ENCODE measurements at places on chromosomes 4 and X.

DNA sequence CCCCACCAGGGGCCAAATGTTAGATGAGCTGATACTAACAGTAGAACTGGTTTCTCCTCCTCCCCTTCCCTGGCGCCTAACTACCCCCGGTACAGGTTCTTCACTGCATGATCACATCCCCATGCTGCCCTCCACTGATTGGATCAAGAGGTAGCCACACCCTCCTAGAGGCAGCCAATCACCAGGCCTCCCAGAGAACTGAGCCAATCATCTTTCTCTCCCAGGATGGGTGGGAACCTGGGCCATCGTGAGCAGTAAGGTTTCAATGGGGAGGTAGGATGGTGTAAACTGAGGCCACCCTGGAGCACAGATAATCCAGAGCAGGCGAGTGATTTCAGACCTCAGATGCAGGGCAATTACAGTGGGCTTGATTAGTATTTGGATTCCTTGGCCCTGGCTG lies 64.2 kb downstream of the PPP2R2C start:
- DNase-seq = no peak

DNA sequence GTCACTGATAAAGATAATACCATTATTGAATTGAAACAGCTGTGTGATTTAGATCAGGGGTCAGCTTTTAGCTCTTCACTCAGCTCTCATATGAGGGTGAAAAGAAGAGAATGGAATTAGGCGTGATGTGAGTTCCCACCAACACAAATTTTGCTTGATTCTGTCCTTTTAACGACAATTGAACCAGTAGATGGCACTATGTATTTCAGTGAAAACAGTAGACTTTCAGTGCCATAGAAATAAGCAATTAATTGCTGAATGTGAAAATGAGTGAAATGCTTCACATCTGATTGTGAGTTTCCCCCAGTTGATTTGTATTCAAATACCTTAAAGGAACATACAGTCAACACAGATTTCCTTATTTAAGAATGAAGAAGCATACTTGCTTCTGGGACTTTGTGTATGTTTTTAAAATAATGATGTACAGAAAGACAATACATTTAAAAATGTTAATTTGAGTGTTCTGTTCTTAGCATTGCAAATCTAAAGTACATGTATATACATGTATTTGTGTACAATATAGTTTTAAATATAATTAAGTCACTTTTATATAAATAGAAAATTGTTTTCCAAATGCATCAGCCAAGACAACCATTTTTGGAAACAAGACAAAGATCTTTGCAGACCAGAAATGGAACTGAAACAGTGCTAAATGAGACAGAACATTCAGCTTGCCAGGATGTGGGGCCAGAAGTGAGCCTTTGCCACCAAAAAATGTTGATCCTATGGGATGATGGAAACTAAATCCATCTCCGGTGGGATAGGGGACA lies 178.8 kb downstream of the SNCA start:
- DNase-seq = no peak

DNA sequence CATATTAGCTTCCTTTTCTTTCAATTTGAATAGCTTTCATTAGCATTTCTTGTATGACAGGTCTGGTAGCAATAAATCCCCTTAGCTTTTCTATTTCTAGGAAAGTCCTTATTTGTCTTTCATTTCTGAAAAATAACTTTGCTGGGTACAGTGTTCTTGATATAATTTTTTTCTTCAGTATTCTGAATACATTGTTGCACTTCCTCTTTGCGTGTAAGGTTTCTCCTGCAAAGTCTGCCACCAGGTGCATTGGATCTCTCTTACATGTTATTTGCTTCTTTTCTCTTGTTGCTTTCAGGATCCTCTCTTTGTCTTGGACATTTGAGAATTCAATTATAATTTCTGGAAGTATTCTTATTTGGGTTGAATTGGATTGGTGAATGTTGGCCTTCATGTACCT lies 663.7 kb downstream of the GRXCR1 start:
- no peak for DNase-seq

DNA sequence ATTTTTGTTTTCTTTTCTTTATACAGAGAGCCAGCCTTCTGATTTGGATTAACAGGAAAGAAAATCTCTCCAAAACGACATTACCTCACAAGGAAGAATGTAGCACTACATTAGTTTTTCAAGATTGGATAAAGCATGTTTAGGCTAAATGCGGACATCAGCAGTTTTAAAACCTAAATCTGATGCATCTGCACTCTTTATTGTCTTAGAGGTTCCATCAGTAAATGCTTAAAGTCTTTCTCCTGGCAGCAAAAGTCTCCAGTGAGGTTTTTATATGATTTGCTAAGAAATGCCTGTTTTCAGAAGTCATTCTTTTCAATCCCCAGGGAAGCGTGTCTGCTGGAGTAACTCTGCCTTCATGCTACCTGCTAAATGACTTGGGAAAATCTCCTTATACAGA lies 912.9 kb upstream of the INTU start:
- no peak for DNase-seq

GRCh38 chrX:54909941-54910340 lies 10.7 kb upstream of the TRO start:
- DNase-seq = no peak

DNA sequence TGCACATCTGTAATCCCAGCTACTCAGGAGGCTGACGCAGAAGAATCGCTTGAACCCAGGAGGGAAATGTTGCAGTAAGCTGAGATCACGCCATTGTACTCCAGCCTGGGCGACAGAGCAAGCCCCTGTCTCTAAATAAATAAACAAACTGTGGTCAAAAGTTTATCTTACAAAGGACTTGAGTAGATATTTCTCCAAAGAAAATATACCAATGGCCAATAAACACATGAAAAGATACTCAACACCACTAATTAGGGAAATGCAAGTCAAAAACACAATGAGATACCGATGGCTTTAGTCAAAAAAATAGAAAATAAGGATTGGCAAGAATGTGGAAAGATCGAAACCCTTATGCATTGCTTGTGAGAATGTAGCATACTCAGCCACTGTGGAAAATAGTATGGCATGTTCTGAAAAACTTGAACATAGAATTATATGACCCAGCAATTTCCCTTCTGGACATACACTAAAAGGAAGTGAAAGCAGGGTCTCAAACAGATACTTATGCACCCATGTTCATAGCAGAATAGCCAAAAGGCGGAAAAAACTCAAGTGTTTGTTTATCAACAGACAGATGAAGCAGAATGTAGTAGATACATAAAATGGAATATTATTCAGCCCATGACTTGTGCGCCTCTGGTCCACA lies 2.0 kb upstream of the CFAP97 start:
- DNase-seq = no peak

DNA sequence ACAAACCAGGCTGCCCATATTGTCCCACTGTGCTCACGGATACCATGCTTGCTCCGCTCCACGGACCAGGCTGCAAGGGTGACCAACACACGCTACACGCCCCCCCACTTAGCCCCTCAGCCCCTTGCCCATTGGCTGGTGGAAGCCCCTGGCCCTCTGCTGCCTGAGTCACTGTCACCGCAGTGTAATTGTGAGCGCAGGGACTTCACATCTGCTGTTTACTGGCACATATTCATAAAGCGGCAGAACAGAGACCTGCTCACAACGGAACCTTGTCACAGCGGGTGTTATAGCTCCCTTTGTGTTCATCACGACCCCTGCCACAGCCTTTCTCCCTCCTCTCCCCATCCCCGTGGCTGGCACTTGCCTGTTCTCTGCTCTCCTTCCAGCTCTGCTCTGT lies 83.7 kb downstream of the PSAPL1 start:
- no peak for DNase-seq

DNA sequence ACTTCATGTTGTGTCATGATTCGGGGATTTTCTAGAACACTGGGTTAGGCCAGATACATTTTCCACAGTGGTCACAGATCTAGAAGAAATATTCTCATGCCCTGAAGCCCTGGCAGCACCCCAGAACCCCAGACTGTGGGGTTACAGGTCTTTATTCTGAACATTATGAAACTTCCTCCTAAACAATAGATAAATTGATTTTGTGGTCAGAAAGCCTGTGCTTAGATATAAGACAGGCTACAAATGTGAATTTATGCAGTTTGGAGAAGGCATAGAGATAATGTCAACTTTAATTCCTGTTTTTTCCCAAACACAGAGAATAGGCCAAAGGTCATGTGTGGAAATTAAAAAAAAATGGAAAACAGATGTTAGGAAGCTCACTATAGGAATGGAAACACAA lies 492.9 kb downstream of the SPRY1 start:
- no peak for DNase-seq

DNA sequence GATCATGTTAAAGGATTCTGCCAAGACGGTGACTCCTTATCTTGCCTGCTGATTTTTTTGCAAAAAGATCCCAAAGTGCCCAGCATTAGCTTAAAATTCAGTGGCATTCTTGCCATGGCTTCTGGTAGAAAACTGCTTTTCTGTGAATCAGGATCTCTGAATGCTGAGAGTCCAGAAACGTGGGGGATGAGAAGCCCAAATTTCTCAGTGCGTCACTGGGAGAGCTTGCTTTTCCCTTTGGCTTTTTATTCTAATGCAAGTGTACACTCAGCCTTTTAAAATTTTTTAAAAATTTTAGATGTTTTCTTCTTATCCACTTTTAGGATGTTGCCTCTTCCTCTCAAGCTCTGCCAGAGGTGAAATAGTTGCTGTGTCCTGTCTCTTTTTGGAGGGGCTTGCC lies 98.4 kb downstream of the TLL1 start:
- no peak for DNase-seq

DNA sequence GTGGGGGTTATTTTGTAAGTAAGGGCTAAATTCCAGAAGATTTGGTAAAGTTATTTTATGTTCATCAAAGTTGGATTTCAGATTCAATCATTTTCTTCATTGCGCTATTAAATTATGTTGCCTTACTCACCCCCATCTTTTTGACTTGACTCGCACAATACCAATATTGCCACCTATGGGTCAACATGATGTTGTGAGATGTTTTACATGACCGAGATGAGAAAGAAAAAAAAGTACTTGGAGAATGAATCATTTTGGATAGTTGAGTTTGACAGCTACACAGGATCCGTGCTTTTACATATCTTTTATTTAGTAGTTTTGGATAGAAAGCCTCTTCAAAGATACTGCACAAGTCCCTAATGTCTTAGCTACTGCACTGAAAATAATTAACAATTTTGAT lies 224.2 kb upstream of the EMCN start:
- no peak for DNase-seq

- DNase-seq = no peak
These were observed 95.7 kb downstream of the SH2D1A start for GRCh38 chrX:124441971-124442590.

- DNase-seq = no peak
These were observed 42.5 kb downstream of the MAMLD1 start for GRCh38 chrX:150405576-150405975.

- no peak for DNase-seq
These were observed 4.5 kb upstream of the PLCXD1 start for GRCh38 chrX:276581-277201.

GRCh38 chr4:44186096-44186849 lies 262.3 kb downstream of the KCTD8 start:
- no peak for DNase-seq

DNA sequence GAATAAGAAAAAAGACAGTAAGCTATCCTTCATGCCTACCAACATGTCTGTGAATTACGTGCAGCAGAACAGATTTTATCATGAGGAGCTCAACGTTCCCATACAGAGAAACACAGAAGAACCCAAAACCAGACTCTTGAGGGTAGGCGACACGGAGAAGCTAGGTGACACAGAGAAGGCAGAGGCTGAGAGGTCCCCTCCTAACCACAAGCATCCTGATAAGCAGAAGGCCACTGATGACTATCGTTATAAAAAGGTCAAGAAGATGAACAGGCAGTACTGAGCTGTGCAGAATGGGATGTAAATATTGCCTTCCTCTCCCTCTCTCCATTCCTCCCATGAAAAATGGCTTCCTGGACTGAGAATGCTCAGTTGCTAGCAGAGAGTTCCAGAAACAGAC lies 350.2 kb upstream of the BOD1L1 start:
- no peak for DNase-seq

GRCh38 chr4:8311101-8312068 lies 41.8 kb downstream of the HTRA3 start:
- DNase-seq = no peak

All from NT2/D1 (cell line).